ENCODE measurements at places on chromosomes 2 and 18.

DNA sequence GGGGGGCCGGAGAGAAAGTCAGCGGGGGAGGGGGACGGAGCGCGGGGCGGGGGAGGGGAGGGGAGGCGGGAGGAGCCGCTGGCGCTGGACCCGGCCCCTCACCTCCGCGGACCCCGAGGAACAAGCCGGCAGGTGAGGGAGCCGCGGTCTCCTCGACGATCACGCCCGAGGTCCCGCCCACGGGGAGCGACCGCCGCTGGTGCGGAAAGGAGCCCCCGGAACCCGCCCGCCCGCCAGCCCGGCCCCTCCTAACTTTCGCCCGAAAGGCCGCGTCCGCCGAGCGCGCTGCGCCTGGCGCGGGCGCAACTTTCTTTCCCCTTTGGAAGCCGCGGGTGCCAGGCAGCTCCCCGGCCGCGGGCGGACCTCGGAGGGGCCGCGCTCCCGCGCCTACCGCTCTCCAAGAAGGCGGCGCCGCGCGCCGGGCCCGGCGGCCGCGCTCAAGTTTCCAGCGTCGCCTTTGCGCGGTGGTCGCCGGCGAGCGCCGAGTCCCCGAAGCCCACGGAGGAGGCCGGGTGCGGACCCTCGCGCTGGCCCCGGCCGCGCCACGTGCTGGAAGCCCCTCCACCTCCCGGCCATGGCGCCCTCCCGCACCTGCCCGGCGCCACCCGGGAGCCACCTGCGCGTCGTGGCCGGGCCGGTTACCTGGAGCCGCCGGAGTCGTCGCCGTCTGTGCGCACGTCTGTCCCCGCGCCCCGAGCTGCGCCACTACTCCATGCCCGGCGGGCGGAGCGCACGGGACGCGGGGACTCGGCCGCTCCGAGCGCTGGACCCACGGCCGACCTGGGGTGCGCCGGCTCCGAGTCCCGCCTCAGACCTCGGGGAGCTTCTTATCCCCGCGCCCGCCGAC, at the start of gene ALKAL2:
TSS of gene ALKAL2 (minus strand) at position 181 of the 847 bp plus-strand sequence. CDS start 256 bp downstream, outside the sequence.
- no peak for DNase-seq

DNA sequence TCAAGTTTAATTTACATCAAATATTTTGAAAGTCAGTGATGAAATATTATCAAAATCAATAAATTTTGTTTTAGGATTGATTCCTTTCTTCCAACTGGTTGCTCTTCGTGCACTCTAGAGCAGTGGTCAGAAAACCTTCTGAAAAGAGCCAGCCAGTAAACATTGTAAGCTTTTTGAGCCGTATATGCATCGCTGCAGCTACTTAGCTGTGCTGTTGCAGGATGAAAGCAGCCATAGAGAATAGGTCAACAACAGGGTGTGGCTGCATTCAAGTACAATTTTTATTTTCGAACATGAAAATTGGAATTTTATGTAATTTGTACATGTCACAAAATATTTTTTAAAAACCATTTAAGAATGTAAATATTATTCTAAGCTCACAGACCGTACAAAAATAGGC, 94.9 kb downstream of the MGAT5 start:
- DNase-seq: no peak

GRCh38 chr2:237305579-237305978, 108.4 kb downstream of the COL6A3 start:
- no peak for DNase-seq

DNA sequence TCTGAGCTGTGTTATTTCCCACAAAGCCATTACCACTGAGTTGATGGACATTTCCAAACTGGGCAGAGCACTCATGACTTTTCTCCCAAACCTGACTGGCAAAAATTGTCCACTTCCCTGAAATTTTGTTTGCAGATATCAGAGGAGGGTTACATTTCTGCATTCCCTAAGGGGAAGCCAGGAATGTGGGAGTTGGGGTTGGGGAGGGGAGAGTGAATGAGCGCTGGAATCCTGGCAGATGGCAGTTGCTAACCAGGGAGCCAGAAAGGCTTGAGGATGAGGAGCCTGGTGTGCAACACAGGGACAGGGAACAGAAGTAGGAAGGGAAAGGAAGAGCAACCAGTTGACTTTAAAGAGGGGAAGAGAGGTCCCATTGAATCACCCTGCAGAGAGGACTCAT, 14.0 kb upstream of the CCNYL1 start:
- no peak for DNase-seq

DNA sequence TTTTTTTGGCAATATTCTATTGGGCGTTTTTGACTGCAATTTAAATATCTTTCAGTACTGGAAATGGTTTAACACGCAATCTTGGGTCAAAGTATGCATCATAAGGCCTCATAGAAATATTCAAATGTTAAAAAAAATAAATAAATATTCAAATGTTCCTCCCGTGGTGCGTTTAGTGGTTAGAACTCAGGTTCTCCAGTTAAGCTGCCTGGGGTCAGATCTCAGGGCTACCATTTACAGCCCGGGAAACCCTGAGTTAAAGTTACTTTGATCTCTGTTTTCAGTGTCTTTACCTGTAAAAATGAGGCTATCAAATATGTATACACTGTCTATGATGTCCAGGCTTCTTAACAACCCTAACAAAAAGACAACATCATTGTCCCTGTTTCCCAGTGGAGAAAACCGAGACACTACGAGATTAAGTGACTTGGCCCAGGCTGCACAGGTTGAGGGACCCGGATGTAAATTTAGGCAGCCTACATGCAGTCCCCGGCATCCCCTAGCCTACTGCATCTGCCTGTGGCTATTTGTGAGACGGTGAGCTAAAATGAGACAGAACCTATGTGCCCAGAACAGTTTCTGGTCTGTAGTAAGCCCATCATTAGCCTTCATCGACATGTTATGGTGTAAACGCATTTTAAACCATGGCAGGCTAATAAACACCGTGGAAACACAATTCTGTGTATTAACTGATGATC, 1.7 kb downstream of the FHL2 start:
- no peak for DNase-seq

GRCh38 chr18:7272311-7273049, 41.6 kb downstream of the LRRC30 start:
- no peak for DNase-seq

- no peak for DNase-seq
These were observed 197.6 kb downstream of the LRP1B start for GRCh38 chr2:141933226-141933625.

- DNase-seq: no peak
These were observed 25.2 kb downstream of the CAB39 start for GRCh38 chr2:230737791-230738226.

DNA sequence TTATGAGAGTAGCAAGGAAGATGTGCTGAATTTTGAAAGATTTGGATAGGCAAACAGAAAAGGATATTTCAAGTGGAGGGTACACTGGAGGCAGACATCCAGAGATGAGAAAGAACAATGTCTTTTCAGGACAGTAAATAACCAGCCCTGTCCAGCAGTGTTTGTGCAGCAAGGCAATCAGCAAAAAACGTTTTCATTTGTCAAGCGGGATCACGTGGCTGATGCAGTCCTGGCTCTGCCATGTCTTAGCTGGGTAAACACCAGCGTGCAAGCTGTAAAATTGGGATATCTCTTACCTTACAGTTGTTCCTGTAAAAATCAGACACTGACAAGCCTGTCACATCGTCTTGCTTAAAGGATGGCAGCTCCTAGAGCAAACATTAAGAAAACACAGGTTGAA, 67.8 kb downstream of the CWC22 start:
- DNase-seq: no peak

- no peak for DNase-seq
These were observed 66.6 kb upstream of the STAM2 start for GRCh38 chr2:152241948-152242729.

DNA sequence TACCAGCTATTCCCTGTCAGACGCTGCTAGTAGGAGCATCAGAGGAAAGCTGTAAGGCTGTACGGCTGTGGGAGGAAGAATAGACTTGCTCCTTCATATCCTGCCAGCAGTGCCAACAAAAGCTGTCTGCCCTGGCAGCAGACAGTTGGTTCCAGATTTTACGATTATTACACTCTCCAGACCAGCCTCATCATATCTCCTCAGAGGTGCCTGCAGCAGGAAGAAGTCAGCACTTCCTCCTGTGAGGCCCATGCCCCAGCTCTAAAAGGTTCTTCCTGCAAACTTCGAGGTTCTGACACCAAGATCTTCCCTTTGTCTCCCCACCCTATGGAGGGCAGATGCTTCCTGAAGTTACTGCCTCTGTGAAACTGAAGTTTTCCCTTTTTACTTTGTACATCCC, 537.7 kb upstream of the PKDCC start:
- no peak for DNase-seq
